ENCODE measurements at places on chromosomes 7 and 10.
A peak's percentile ranks its signal among the peaks of the same experiment; 100 is the strongest.

DNA sequence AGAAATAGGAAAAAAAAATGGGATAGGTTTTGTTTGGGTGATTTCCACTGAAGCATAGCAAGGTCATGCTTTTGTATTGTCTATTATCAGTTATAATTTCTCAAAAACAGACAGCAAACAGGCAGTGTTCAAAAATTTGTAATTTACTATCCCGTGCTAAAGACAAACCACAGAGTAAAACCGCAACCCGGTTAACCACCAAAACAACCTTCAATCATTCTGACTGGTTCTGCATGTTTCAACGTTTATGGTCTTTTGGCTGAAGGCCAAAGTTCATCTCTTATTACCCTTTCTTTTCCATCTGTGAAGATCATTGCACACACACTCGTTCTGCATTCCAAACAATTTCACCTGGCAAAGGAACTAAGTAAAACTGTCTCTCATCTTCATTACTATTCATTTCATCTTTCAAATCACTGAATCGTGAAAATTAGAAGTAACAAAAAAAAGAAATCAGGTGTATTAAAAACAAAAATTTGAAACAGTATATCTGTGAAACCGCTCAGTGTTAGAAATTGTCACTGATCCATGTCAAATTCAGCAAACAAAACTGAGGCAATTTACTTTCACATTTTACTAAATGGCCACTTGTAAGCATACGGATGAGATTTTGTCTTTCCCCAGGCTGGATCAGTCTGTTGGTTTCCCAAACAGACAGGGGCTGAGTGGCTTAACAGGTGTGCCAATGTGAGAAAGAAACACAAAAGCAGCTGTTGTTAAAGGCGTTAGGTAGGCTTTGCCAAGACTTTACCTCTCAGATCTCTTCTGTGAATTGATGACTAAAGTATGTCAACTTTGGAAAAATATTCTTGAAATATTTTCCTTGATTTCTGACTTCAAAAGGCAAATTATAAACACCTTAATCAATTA lies 539.6 kb downstream of the CNTNAP2 start:
- no peak for DNase-seq

DNA sequence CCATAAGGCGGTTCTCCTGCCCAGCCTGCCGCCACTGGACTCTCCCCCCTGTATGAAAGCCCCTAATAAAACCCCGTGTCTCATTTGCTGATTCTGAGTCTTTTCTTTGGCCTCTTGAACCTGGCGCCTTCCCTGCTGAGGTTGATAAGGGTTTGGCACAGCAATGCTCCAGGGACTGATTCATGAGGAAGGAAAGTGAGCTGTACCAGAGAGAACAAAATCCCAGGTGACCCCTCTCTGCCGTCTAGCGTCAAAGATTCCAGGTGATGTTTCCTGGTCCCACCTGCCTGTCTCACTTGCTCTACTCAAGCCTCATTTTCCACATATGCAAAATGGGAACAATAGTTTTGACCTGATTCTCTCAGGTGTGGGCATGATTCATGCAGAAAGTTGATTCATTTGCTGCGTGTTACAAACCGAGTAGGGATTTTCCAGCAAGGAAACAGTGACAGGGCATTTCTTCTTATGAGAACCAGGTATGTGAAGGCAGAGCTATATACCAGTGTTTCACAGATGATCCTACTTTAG lies 730.6 kb upstream of the IGFBP3 start:
- DNase-seq = no peak

- DNase-seq = no peak
These were observed 1148.0 kb upstream of the CELF2 start for GRCh38 chr10:9869606-9870176.

GRCh38 chr10:89278034-89278535 lies 23.8 kb upstream of the IFIT2 start:
- no peak for DNase-seq

DNA sequence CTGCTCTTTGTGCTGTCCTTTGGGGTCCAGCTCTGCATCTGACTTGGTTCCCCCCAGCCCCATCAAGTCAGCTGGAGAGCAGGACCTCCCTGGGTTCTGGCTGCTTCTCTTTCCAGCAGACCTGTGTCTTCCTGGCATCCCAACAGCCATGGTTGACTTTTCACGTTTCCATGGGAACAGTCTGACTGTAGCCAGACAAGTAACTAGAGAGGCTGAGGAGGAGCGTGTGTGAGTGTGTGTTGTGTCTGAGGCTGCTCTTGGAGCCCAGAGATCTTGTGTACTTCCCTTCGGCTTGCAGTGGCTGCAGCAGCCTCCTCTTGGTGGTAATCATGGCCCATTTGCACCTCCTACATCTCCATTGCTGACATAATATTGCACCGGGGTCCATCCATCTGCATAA lies 332.0 kb downstream of the RPS24 start:
- no peak for DNase-seq

GRCh38 chr7:94149789-94150545 lies 145.8 kb upstream of the BET1 start:
- no peak for DNase-seq

DNA sequence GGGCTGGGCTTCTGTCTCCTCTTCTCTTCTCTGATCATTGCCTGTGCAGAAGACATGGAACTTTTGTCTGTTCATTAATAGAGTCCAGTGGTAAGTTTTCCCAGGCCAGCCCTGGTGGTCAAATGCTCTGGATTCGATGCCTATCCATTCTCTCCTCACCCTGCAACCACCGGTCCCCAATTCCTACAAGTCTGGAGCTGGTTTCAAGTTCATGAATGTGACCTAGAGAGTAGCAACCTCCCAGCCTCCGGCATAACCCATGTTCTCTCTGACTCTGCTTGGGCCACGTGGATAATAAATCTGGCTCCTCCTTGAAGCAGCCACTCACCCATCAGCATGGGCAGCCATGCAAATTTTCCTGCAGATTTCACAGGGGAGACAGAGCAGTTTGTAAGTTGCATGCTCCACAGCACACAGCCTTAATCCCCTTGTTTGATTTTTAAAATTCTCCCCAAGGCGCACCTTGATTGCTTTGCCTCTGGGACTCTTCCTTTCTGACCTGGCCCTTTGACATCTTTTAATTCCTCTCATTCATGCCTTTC lies 37.3 kb upstream of the PDZD8 start:
- no peak for DNase-seq

DNA sequence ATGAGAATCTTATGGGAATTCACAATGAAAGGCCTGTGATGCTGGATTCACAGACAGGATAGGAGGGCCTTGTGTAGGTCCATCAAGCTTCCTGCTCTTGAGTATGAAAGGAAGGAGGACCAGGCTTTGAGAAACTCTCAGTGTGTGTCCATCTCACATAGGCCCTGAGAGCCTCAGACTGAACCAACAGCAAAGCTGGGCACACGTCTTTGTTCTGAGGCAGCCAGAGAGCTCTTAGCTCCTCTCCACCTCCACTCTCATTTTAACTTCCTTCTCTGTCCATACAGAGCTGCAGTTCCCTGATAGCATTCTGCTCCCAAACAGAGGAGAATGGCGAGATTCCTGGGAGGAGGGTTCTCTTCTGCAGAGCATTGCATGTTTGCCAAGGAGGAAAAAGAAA lies 515.6 kb downstream of the CALN1 start:
- no peak for DNase-seq

DNA sequence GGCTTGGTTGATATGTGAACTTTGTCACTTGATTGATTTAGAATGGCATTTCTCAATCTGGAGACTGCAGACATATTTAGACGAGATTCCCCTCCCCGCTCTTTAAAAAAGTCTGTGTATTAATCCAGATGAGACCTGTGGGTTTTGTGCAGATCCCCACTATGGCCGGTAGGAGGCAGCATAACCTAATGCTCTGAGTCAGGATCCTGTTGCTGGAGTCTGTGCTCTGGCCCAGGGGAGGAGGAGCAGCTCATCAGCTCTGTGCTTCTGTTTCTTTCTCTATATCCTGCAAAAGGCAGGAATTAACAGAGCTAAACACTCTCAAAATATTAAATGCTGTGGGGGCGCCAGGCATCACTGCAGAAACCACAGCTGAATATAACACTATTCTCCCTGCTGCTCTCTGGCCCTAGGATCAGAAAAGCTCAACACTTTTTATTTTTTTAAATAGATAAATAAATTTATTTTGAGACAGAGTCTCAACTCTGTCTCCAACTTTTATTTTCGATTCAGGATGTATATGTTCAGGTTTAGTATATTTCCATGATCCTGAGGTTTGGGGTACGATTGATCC lies 23.9 kb upstream of the SEPHS1 start:
- DNase-seq = peak; percentile 36

GRCh38 chr7:1931256-1931950 lies 261.3 kb downstream of the ELFN1 start:
- DNase-seq = no peak

Measured in activated CD4-positive, alpha-beta T cell treated with anti-CD3 and anti-CD28 coated beads, Interleukin-2, amount 50 U/mL, for 4 hours (primary cell).